HT1080 (cell line): ENCODE measurements at places on chromosomes 12 and 14.

GRCh38 chr12:62963486-62964041 lies 28.6 kb upstream of the PPM1H start:
- DNase-seq = no peak

DNA sequence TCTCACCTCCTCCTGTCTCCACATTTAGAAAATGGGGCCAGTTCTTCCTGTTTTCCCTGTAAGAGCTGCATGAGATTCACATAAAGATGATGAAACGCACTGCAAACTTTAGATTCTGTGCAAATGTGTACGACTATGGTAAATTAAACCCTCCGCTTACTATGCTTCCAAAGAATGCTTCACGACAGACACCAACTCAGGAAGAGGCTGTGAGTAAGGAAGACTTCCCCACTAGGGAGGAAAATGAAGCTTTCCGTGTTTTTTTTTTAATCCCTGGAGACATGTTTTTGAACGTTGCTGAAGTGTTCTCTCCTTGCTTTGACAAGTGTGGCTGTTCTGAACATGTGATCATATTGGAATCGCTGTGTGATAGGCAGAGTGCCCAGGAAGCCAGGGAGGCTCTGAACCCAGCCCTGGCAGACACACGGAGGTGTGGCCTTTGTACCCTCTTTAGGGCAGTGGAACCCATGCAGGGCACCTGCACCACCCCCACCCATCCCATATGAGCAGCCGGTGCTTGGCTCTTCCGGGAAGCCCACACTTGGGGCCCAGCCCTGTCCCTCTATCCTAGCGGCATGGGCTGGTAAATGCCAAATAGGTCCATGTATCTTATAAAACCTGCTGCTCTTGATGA lies 7.5 kb upstream of the SYNE3 start:
- no peak for DNase-seq

- DNase-seq = no peak
Measured at GRCh38 chr12:8709124-8709830, 11.5 kb downstream of the RIMKLB start.

GRCh38 chr14:75991753-75992152 lies 6.2 kb downstream of the IFT43 start:
- no peak for DNase-seq

- no peak for DNase-seq
Measured at GRCh38 chr14:75418850-75419768, 8.7 kb upstream of the JDP2 start.

- DNase-seq = no peak
Measured at GRCh38 chr12:70399311-70399710, 33.2 kb downstream of the KCNMB4 start.

DNA sequence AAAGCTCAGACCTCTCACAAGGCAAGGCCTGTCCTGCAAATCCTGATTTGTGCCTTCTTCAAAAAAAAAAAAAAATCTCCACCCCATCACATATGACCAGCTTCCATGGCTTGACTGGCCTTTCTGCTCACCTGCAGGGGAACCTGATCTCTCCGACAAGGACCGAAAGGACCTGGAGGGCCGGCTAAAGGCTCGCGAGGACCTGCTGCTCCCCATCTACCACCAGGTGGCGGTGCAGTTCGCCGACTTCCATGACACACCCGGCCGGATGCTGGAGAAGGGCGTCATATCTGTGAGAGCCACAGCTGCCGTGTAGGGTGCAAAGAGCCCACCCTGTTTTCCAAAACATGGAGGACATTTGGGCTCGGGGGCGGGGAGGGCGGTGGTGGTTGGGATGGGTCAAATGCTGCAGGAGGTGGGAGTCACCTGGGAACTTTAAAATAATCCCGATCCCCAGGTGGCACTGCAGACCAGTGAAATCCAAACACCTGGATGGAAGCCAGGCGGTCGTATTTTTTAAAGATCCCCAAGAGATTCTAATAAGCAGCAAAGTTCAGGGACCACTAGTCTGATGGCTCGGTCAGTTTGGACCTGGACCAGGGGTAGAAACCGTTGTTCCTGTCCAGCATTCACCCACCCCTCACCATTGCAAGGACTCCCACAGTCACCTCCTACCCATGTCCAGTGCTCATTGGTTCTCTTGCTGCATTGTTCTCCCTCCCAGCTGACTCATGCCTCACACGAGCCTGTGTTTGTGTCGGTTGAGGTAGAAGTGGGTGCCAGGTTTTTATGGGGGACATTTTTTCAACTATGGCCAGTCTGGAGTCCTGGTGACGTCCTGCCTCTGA lies 44.8 kb downstream of the FOXN4 start:
- peak; percentile 64 for DNase-seq

DNA sequence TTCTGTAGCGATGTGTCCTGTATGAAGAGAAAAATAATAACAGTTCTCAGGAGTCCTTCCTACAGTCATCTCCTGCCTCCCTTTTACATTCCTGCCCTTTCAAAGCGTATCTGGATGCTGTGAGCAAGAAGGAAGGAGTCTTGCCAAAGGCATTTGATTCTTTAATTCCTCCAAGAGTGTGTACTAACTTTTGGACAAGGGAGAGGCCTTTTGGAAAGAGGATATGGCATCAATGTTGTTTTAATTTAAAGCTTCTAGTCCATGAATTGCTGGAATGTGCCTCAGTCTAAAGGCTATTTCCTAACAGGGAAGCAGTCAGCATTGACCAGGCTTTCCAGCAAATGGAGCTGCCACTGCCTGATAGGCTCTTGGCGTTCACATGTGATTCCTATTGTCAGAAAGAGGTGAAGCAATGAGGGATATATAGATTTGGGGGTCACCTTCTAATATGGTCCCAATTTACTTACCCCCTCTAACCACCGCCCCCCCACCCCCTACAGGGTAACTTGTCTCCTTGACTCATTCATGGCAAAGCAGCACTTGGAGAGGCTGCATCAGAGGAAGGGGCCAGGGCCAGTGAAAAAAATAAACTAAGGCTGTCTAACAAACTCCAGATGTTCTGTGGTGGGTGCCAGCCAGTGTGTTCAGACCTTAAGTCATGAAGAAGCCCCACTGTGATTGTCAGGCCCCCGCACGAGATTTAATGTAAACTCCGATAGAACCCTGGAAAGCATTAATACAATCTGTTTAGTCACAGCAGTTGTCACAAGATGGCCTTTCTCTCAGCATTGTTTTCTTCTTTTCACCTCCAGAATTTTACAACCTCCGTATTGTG lies 220.3 kb downstream of the FBXL14 start:
- DNase-seq = no peak

DNA sequence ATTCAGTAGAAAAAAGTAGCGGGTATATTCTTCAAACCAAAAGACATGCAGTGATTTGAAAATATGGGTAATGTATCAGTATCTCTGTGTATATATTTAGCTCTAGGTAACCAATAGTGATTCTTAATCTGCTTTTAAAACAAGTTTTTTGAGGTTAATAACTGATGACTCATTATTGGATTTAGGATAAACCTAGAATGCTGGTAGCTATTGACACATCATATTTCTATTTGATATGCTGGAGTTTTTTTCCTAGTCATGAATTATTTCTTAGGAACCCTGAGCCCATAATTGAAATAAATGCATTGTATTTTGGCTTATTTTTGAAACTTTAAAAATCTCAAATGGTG lies 15.5 kb downstream of the ARF6 start:
- DNase-seq = peak; percentile 41

DNA sequence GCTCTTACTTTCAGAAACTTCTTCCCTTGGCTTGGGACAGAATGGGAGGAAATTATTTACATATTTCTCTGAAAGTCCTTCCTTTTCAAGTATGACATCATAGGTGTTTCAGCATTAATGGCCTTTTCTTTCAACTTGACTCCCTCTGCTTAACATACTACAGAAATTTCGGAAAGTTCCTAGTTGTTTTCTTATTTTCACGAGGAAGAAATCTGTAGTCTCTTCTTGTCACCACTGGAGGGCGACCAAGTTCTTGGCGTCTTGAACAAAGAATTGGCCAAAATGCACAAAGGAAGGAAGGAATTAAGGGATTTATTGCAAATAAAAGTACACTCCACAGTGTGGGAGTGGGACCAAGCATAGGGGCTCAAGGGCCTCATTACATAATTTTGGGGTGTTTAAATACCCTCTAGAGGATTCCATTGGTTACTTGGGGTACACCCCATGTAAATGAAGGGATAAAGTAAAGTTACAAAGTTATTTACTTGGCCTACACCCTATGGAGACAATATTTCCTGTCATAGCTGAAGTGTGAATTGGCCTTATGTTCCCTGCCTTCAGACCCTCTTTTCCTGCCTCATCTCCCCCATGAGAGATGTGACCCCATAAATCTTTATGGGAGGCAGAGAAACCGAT lies 70.4 kb downstream of the RPL10L start:
- peak; percentile 49 for DNase-seq

GRCh38 chr14:95091581-95091980 lies 65.7 kb downstream of the DICER1 start:
- DNase-seq = no peak
